ENCODE measurements at places on chromosomes 4 and X.

GRCh38 chr4:112031712-112032328 lies 113.4 kb upstream of the FAM241A start:
- no peak for DNase-seq

- DNase-seq, result no peak
Observed at GRCh38 chr4:75633846-75634245, 3.5 kb upstream of the CDKL2 start.

DNA sequence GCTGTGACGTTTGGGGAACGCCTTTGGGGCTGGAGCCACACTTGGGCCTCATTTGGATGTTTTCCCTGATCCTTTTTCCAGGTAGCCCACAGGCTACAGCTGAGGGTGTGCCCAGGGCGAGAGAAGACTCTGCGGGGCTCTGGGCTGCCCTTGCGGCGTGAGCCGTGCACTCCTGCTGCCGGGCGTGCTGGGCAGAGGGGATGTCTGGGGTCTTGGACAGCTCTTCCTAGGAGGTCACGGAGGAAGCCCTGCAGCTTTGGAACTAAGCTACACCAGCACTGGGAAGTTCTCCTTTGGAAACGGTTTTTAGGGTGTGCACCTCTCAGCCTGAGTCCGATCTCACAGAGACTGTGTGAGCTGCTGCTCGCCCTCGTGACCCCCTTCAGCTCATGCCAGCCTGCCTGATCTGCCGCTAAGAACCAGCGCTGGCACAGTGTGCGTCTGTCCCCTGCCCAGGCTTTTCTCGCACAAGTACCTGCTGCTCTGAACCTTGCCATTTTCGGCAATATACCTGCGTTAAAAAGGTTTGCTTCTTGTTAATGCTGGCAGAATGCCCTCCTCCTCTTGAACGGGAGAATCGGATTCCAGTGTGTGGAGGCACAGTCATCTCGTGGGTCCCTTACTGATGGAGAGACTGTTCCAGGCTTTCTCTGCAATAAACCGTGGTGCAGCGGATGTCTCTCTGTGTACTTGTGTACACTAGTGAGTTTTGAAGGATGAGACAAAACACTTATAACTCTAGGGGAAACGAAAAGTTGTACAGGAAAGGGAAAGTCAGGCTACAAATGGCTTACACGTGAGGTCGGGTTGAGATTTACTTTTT lies 14.3 kb downstream of the MSANTD1 start:
- no peak for DNase-seq

DNA sequence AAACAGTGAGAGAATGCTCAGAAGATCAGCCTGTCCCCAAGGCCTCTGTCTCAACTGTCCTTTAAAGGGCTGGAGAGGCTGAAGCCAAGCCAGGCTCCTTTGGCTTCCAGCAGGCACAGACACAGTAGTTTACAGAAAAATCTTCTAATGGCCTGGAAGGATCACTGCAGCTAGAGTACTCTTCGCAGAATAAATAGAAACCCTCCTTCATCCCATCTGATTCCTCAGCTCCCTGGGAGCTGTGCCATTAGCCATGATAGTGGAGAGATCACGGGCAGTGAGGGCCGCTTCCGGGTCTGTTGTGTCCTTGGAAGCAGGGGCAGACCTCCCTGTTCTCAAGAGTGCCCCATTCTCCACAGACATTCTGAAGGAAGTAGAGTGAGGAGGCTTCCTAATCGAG lies 63.1 kb downstream of the CCNI start:
- DNase-seq, result no peak

- no peak for DNase-seq
Observed at GRCh38 chr4:56370377-56370776, 16.9 kb downstream of the AASDH start.

DNA sequence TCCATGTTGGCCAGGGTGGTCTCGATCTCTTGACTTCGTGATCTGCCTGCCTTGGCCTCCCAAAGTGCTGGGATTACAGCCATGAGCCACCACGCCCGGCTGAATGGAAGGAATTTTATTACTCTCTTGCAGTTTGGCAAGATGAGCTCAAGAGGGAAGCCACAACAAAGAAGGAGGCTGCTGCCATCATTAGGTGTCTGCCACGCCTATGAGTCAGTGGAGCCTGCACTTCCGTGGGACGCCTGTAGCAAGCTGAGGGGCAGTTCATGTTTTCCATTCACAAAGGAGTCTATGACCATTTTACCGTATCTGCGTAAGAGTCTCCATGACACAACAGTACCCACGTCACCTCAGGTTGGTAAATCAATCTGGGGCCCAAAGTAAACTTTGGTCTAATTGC lies 51.2 kb upstream of the CHRNA9 start:
- DNase-seq, result peak; percentile 92

DNA sequence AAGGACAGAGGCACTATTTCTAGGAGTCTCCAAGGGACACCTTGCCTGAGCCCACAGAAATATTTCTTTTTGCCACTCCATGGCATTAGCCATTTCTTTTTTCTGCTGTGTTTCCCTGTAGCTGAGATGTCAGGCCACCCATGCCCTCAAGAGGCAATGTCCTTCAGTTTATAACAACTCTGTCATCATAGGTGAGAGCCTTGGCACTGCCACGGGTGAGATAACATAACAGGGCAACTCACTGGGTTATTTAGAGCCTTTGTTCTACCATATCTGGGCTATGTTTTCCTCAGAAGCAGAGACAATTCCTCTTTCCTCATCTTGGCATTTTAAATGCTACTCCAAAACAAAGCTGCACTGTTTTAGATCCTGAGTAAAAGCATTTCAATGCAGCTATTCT lies 99.9 kb upstream of the MAOA start:
- DNase-seq, result no peak

DNA sequence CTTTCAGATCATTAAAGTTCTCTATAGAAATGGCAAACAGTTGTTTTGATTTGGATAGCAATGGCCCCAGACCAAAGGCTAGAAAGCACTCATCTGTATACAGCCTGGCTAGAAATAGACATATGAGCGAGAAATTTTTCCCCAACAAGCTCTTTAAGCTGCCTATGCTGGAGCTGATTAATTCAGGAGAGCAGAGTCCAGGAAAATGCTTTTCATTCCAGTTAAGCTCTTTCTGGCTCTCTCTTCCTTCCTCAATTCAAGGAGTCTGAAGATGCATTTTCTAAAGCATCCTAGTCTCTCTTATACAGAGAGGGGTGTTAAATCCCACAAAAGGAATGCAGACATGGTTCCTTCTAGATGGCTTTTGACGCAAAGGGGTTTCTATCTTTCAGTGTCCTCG lies 141.7 kb upstream of the RAI2 start:
- DNase-seq, result no peak

DNA sequence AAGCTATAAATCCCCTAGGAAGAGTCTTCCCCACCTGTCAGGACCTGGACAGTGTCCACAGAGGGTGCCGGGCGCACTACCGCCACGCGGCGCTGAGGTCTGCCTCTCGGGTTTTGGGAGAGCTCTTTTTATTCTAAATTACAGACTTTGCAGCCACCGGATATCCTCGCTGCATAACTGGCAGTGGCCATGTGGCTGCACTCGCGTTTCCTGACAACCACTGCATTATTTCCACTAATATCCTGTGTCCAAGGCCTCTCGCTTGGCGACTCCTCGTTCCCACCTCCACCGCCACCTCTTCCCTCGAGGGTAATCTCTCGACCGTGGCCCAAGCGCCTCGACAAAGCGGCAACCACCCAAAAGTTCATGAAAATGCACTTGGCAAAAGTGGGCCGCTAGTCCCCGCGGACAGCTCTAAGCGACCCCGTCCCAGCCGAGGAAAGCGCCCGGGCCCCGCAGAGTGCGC lies 512 bp upstream of the TMEM131L start:
- DNase-seq, result peak; percentile 68

DNA sequence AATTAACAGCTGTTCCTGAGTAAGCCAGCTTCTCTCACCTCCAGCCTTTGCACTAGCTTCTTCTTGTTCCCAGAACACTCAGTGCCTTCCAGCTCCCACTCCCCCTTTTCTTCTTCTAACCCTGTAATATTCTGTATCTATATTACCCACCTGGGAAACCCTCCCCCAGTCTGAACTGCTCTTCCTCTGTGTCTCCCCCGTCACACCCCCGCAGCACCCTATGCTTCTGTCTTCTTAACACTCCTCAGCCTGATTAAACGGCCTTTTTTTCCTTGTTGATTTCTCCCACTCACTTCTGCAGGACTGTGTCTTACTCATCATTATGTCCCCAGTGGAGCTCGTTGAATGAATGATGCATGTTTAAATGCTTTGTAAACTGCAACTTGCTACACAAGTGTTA lies 9.0 kb upstream of the LONRF3 start:
- no peak for DNase-seq

- DNase-seq, result no peak
Observed at GRCh38 chr4:125121581-125121980, 193.2 kb upstream of the FAT4 start.

DNA sequence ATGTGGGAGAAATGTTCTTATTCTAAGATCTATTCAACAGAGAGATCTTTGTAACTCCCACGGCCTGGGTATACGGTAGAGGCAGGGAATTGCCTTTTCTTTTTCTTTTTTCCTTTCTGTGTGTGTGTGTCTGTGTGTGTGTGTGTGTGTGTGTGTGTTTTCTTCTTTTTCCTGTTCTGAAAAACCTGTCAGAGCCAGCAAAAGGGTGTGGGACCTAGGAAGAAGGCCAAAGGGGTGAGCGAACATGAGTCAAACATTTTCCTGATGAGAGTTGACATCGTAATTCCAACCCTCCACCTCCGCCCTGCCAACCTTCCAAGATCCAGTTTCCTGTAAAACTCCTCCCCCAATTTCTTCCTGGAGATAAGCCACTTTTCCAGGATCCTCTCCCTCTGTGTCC lies 2.8 kb upstream of the CHIC2 start:
- DNase-seq, result no peak

DNA sequence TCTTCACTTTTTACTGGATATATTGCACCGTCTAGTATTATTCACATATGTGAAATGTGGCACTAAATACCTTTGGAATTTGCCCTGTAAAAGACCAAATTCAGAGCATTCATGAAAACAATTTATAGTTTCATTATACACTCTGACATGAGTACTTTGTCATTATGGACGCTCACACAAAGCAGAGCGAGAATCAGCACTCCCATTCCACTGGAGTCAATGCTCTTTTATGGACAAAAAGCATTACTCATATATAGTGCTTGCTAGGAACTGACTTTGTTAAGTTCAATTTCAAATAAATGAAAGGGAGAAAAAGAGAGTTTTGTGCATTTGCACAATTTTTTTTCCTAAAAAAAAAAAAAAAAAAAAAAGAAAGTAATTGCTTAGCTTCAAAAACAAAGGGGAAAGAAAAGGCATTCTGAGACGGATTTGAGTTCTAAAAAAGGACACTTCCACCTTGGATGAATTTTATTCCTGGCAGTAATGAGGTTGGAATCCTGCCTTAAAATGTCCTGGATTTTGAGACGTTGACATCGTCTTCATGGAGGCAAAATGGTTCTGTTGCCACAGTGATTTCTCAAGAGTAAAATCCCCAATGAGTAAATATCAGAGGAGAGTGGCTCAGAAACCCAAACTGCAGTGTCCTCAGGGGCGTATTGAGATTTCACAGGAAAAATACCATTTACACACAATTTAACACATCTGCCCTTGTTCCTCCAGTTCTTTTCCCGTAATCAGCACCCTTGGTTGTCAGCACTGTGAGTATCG lies 34.8 kb downstream of the CCDC149 start:
- DNase-seq, result no peak

GRCh38 chr4:18689308-18690115 lies 668.0 kb upstream of the LCORL start:
- peak; percentile 42 for DNase-seq

DNA sequence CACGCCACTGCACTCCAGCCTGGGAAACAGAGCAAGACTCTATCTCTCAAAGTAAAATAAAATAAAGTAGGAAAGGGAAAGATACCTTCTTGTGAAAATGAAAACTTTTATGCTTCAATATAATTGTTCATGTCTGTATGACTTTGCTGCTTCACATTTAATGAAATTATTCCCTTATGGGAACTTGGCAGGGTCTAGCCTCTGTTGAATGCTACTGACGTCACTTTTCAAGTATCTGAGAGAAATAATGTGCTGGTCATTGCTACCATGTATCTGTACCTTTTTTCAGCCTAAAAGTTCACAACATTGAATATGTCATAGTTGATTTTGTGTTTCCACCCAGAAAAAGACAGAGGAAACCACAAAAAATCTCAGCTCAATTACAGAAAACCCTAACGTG lies 65.2 kb downstream of the PRDM5 start:
- DNase-seq, result no peak

DNA sequence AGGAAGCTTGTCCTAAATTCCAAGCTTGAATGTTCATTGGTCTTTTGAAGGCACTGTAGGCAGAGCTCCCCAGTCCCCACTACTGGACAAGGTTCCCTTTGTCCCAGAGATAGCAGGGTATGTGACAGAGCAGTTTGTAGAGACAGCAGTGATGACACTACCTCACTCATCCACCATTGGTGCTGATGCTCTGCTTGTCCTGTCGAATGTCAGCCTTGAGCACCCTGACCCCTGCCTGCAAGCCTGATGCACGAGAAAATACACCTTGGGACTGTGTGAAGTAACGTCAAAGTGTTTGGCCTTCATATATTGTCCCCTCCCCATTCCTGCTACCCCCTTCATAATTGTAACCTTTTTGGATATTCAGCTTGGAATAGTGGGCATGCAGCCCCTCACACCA lies 188.9 kb upstream of the EOLA2 start:
- no peak for DNase-seq

GRCh38 chr4:76716658-76717057 lies 181.3 kb downstream of the SOWAHB start:
- DNase-seq, result no peak

GRCh38 chr4:174929346-174929745 lies 11.2 kb downstream of the ADAM29 start:
- DNase-seq, result no peak

- no peak for DNase-seq
Observed at GRCh38 chr4:93480452-93480851, 348.1 kb upstream of the ATOH1 start.

GRCh38 chr4:8321771-8322170 lies 52.2 kb downstream of the HTRA3 start:
- DNase-seq, result no peak

DNA sequence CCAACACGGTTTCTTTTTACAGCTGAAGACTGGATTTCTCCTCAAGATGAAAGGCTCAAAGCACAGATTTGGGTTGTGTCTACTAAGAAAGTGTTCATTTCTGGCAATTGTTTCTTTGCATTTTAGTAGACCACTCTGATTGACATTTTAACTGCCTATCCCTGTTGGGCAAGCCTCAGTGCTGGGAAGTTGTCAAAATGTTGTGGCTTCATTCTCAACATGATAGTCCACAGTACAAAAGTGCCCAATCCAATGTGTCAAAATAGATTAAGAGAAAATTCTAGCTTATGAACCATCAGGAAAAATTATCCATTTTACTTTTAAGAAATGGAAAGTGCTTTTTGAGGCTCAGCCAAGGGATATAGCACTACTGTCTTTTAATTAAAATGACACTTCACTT lies 323.9 kb upstream of the PRPS2 start:
- no peak for DNase-seq

Measured in activated CD4-positive, alpha-beta memory T cell treated with anti-CD3 and anti-CD28 coated beads for 36 hours (primary cell).